Activated CD4-positive, alpha-beta T cell treated with anti-CD3 and anti-CD28 coated beads for 36 hours (primary cell): ENCODE measurements at places on chromosomes 6 and 20. TPM values are rescaled to one million over a fixed set of nuclear protein-coding genes. Genes with fewer than 3 reads are reported as not detected.

Gene MMP24
- not detected for total RNA-seq

Gene BTBD3
- total RNA-seq: 11.6 TPM

Gene FAXC
- total RNA-seq: not detected

- no peak for DNase-seq
Measured at GRCh38 chr6:47116606-47117005, 74.5 kb upstream of the ADGRF1 start.

- no peak for DNase-seq
Measured at GRCh38 chr6:113679051-113679450, 178.1 kb upstream of the MARCKS start.

DNA sequence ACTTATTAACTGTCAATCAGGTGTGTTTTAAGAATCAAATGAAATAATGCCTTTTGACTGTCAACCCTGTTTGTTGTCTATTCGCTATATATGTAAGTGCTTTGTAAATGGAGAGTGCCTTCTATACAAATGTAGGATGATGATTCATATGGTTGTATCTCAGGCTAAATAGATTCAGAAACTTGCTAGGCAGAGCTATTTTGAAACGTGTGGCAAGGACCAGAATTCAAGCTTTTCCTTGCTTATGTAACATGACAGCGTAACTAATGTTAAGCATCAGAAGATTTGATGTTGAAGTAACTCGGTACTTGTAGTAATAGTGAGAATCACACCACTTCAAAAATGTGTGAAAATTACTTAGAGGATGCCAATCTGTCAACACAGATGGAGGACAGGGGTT lies 3.4 kb downstream of the OGFRL1 start:
- DNase-seq: no peak

GRCh38 chr20:32167552-32167951 lies 40.0 kb downstream of the PLAGL2 start:
- DNase-seq: no peak

- DNase-seq: no peak
Measured at GRCh38 chr20:20603339-20603990, 109.0 kb downstream of the RALGAPA2 start.

- DNase-seq: no peak
Measured at GRCh38 chr6:7992002-7992815, 72.0 kb downstream of the BLOC1S5 start.
